ENCODE measurements at places on chromosomes 13 and 19. TPM values are rescaled to one million over a fixed set of nuclear protein-coding genes. Genes with fewer than 3 reads are reported as not detected.

DNA sequence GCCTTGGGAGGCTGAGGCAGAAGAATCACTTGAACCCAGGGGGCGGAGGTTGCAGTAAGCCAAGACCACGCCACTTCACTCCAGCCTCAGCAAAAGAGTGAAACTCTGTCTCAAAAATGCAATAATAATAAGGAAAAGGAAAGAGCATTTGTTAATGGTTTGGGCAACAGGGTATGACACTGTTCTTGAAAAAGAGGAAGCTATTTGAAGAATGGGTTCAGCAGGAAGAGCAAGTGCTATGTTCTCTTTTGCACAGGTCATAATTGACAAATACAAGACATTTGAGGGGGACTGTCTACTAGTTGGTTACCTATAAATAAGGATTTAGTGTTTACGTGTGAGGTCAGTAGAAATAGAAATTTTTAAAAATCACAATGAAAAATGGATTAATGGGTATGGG is 218.3 kb downstream of the DCT start:
- no peak for DNase-seq

SIGLEC12 gene
- total RNA-seq, result not detected

DNA sequence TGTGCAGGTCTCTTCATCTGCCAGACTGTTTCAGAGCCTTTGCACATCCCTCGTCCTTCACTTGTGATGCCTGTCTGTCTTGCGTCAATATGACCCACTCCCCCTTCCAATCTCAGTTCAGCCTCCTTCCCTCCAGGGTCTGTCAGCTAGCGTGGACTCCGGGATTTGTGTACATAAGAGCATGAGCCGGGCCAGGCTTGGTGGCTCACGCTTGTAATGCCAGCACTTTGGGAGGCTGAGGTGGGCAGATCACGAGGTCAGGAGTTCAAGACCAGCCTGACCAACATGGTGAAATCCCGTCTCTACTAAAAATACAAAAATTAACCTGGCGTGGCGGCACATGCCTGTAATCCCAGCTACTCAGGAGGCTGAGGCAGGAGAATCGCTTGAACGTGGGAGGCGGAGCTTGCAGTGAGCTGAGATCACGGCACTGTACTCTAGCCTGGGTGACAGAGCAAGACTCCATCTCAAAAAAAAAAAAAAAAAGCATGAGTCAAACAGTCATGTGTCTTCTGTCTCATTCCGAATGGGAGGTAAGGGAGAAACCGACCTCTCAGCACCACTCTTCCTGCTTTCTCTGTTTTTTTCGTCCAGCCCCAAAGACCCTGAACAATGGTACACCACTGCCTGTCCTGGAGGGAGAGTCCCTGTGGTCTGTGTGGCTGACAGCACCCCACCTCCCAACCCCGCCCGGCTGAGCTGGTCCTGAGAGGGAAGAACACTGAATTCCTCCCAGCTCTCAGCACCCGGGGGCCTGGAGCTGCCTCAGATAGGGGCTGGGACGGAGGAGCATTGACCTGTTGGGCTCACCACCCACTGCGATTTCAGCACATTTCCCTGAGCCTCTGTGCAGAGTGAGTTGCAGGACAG is 2.4 kb upstream of the SIGLEC9 start:
- no peak for DNase-seq

DNA sequence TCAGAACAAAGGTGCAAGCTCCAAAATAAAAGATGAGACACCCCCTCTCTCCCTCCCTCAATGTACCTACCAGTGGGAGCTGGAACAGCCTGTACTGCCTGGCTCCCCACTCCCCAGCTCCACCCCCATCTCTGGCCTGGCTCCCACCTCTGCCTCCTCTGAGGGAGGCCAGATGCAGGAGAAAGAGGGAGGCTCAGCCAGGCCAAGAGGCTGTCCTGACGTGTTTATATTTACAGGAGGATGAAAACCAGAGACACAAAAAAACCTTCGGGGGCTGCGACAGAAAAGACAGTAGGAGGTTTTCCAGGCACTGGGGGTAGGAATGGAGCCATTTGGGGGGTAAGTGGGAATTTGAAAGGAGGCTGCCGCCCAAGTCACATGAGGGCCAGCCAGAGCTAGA is 19.7 kb downstream of the ARHGEF18 start:
- no peak for DNase-seq

GRCh38 chr13:40230833-40231266 is 435.6 kb downstream of the FOXO1 start:
- DNase-seq, result no peak

NLRP7 gene
- total RNA-seq, result not detected

IRGC gene
- total RNA-seq, result not detected

DNA sequence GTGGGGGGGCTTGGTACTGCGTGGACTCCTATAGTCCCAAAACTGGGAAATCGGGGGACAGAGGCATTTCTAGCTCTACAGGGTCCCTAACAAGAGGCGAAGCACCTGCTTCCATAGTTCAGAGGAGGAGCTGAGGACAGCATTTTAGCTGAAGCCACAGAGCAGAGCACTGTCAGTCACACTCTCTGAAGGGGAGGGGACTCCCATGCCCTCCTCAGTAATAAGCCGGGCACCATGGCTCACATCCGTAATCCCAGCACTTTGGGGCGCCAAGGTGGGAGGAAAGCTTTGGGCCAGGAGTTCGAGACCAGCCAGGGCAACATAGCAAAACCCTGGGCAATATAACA is 3.8 kb downstream of the NPAS1 start:
- no peak for DNase-seq

PRDX2 gene
- total RNA-seq, result 120 TPM

DNA sequence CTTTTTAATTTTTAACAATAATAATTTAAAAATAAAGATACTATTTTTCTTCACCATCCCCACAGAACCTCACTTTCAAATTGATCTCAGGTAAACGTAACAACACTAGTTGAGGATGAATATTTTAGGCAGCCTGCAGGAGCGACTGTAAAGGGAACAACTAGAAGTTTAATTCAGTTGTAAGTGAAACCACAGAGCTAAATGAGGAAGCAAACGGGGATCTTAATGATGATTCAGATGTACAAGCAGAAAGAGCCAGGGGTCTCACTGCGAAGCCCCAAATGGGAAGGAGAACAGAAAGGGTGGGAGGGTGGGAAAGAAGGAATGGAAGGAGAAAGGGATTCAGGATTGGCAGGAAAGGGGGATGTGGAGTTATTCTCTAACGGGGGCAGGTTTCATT is 54.6 kb upstream of the RAP2A start:
- DNase-seq, result no peak

DNA sequence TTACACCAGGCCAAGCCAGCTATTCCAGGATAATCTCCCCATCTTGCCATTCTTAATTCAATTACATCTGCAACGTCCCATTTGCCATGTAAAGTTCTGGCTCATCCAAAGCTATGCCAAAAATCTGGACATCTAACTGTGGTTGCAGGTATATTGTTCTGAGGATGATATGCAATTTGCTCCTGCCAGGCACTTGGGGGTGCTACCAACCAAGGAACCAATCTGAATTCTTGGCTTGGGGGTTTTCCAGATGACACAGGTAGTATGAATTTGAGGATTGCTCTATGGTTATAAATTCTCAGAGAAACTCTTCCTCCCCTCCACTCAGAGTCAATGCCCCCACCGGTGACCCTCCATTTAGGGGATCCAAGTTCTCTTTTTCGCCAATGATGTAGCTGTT is 33.0 kb downstream of the CRYL1 start:
- DNase-seq, result peak; percentile 13

DNA sequence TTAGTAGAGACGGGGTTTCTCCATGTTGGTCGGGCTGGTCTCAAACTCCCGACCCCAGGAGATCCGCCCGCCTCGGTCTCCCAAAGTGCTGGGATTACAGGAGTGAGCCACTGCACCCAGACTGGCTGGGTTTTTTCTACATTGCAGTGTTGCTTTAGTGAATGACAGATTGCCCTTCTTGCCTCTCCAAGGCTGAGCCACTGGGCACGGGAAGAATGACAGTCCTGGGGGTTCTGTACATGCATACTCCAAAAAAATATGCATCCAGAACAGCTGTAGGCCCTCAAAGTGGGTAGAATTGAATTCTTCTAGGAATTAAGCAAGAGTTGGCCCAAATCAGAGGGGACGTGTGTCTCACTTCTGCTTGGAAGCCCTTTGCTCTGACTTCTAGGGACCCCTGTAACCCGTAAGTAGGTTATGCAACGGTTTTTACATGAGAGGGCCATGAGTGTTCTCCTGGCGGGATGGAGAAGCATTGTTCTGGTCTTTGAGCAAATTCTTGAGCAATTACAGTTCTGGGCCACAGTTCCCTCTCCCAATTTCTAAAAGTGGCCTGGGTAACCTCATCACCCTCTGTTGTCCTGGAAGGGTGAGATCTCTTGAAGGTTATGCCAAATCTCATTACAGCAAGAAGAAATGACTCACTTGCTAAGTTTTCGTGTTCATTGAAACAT is 3.6 kb downstream of the ACTN4 start:
- DNase-seq, result no peak

GRCh38 chr13:20923272-20923671 is 20.7 kb upstream of the XPO4 start:
- no peak for DNase-seq

BRME1 gene
- total RNA-seq, result 3.1 TPM

- DNase-seq, result no peak
Observed at GRCh38 chr13:21465710-21466160, 6.6 kb upstream of the ZDHHC20 start.

DNA sequence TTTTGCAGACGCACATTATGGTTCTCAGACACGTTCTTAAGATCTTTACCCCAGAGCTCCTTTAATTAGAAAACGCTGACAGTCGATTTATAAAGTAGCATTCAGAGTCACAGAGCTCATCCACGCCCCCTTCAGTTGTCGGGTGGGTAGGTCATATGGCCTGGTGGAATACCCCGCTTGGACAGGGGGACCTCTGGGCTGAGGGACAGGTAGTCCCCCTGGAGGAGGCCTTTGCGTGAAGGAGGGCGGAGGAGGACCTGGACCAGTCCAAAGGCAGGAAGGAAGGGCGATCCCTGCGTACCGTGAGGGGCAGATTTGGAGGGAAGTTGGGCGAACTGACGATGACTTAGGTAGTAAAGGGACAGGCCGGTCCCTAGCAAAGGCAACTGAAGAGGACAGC is 20.5 kb downstream of the VASP start:
- no peak for DNase-seq

- no peak for DNase-seq
Observed at GRCh38 chr13:49503951-49504350, 8.2 kb downstream of the PHF11 start.

RHPN2 gene
- 0.14 TPM for total RNA-seq

OCEL1 gene
- 23.9 TPM for total RNA-seq

DNA sequence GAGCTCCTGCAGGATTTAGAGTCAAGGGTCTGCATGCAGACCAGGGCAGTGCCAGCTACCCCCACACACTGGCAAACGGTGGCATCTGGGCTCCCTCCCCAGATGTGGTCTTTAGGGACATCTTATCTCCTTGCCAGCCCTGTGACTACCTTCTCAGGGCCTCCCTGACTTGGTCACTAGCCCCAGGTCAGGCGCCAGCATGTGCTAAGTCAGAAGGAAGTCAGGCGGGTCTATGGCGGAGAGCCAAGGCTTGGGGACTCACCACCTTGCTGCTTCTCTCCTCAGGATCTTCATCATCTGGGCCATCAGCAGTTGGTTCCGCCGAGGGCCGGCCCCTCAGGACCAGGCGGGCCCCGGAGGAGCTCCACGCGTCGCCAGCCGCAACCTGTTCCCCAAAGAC is 17.6 kb downstream of the CLPTM1 start:
- no peak for DNase-seq

ATP8A2 gene
- 0.86 TPM for total RNA-seq

MEF2B gene
- total RNA-seq, result 3.1 TPM

PRTN3 gene
- not detected for total RNA-seq

JAK3 gene
- 135 TPM for total RNA-seq

- DNase-seq, result no peak
Observed at GRCh38 chr13:102945324-102945815, 99.5 kb downstream of the ERCC5 start.

GRCh38 chr13:27522847-27523246 is 72.5 kb upstream of the MTIF3 start:
- no peak for DNase-seq

OR7C1 gene
- total RNA-seq, result not detected

GRCh38 chr19:5891938-5892771 is 11.4 kb downstream of the NDUFA11 start:
- no peak for DNase-seq

EPS8L1 gene
- total RNA-seq, result 2.2 TPM

- no peak for DNase-seq
Observed at GRCh38 chr19:41707871-41708371, 505 bp upstream of the CEACAM5 start.

FBXO27 gene
- 0.64 TPM for total RNA-seq

GRCh38 chr19:53537521-53538377 is at the start of gene ZNF331:
TSS of gene ZNF331 (plus strand) at chr19:53538145. CDS start at chr19:53569377, 31,232 bp downstream.
- peak; percentile 93 for DNase-seq

GRCh38 chr19:1057176-1057855 is 9.7 kb upstream of the ARHGAP45 start:
- peak; percentile 63 for DNase-seq

FFAR1 gene
- total RNA-seq, result not detected

DNA sequence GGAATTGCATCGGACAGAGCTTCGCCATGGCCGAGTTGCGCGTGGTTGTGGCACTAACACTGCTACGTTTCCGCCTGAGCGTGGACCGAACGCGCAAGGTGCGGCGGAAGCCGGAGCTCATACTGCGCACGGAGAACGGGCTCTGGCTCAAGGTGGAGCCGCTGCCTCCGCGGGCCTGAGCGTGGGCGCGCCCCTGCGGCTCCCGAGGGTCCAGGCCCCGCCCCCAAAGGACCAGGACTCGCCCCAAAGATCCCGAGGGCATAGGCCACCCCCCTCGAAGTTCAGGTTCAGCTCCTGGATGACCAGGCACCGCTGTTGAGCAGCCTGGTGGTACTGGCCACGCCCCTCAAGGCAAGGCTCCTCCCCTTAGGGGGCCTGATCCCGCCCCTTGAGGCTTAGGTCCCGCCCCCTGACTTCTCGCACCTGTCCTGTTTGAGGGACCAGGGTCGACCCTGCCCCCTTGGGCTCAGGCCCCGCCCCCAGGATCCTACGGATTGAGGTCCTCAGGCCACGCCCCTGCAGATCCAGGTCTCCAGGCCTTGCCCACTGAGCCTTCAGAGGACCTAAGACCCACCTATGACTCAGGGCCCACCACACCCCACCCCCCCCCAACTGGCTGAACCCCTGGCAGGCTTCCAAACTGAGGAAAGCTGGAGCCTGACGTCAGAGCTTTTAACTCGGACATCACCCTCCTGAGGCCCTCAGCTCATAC is 43.1 kb downstream of the CYP4F22 start:
- DNase-seq, result peak; percentile 72

ZNF723 gene
- total RNA-seq, result not detected

GRCh38 chr13:25136880-25137787 is 35.0 kb downstream of the AMER2 start:
- DNase-seq, result no peak

DNA sequence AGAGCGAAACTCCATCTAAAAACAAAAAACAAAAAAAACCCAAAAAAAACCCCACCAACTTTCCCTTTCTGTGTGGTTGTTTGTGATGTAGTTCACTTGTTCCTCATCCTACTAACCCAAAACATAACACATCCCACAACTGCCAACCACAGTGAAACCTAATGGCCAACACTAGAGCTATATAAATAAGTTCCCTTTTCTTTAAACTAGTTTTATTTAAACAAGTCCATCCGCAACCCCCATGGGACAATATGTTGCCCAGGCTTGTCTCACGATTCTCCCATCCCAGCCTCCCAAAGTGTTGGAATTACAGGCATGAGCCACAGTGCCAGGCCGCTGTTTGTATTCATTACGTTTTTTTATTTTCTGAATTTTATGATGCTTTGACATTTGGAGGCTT is 71.2 kb upstream of the ADGRE5 start:
- no peak for DNase-seq

GRCh38 chr19:6424195-6424938 is at the start of gene KHSRP:
TSS of gene KHSRP (minus strand) at chr19:6424811. CDS start at chr19:6424701, 110 bp downstream.
- no peak for DNase-seq

- no peak for DNase-seq
Observed at GRCh38 chr13:80363890-80364503, 23.1 kb upstream of the SPRY2 start.

All from CD4-positive, alpha-beta memory T cell (primary cell).